ENCODE measurements at places on chromosomes 5 and 9. TPM values are rescaled to one million over a fixed set of nuclear protein-coding genes. Genes with fewer than 3 reads are reported as not detected.
A peak's percentile ranks its signal among the peaks of the same experiment; 100 is the strongest.

The SYK gene
- total RNA-seq: 11.9 TPM

The DMRT3 gene
- total RNA-seq: not detected

The CENPK gene
- 0.60 TPM for total RNA-seq

The MAN2A1 gene
- total RNA-seq: 46.0 TPM

The TMC1 gene
- total RNA-seq: not detected

The PELO gene
- 6.1 TPM for total RNA-seq

The ZNF354B gene
- total RNA-seq: 7.5 TPM

The APBA1 gene
- 2.0 TPM for total RNA-seq

DNA sequence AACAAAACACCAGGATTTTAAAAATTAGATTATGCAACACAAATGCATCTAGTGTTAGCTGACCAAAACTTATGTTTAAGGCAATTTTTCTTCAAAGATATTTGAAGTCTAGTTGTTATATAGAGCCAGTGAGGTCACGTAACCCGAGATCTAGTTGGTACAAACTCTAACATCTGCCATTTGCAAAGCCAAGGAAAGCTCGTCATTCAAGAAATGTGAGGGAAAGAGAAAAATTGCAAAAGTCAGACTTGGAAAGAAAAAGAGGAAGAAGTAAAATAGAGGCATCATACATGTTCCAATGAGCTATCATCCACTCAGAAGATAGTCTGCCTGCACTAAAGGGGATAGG lies 293.4 kb upstream of the PUM3 start:
- DNase-seq: no peak
- H3K27me3 ChIP-seq: no peaks in the 10 kb centered on the region
- no peaks in the 10 kb centered on the region for H3K36me3 ChIP-seq

DNA sequence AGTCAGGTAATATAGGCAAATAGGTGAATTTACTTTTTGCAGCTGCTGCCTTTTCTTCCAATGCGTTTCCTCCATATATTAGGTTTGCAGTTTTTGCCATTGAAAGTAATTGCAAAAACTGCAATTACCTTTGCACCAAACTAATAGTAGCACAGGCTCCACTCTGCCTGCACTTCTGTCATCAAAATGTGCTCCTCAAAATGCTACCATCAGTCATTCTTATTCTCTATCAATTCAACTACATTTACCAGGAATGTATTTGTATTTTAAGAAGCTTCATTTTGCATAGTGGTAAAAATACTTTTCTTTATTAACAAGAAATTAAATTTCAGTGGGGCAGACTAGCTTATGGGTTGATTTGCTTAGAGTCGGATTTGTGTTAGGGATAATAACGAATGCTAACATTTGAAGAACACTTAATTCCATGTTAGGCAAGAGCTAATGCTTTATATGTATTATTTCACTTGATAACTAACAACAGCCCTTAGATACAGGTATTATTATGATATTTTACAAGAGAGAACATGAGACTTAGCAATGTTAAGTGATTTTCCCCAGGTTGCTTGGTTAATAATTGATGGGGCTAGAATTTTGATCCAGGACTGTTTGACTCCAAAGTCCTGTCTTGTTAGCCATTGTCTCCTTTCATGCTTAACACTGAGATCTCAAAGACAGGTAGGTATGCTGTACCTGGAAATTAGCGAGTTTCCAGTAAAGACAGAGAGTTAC lies 300.4 kb downstream of the MAN2A1 start:
- no peak overlapping the region for H3K4me3 ChIP-seq
- no peaks in the 10 kb centered on the region for H3K27me3 ChIP-seq
- H3K4me1 ChIP-seq: no peaks in the 10 kb centered on the region
- H3K36me3 ChIP-seq: no peaks in the 10 kb centered on the region
- no peak overlapping the region for H3K27ac ChIP-seq

DNA sequence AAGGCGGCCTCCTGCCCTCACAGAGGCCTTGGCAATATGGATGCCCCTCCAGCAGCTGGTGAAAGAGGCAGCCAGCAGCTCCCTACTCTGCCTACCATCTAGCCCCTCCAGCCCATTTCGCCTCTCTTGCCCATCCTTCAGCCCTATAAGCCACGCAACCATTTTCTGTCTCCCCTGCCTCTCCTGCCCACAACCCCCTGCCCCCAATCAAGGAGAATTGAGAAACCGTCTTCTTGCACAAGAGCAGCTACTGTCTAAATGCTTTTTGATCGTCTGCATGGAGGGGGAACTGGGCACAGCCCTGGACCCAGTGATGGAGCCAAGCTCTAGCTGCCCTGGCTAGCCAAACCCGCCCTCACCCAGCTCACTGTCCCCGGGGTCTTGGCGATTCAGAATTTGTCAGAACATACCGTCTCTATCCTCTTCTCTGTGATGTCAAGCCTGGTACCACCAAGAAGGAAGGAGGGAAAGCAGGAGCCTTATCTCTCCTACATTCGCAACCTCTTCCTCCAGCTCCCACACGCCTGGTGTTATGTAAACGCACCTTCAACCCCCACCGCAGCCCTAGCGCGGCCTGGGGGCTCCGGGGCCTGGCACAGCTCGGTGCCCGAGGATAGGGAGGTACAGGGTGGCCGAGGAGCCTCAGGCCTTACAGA lies 1.2 kb downstream of the SPRY4 start:
- H3K4me1 ChIP-seq: no peaks in the 10 kb centered on the region
- peak overlapping the region; percentile 54 for H3K27ac ChIP-seq
- no peak for DNase-seq
- H3K4me3 ChIP-seq: peak overlapping the region; percentile 50
- no peaks in the 10 kb centered on the region for H3K27me3 ChIP-seq

DNA sequence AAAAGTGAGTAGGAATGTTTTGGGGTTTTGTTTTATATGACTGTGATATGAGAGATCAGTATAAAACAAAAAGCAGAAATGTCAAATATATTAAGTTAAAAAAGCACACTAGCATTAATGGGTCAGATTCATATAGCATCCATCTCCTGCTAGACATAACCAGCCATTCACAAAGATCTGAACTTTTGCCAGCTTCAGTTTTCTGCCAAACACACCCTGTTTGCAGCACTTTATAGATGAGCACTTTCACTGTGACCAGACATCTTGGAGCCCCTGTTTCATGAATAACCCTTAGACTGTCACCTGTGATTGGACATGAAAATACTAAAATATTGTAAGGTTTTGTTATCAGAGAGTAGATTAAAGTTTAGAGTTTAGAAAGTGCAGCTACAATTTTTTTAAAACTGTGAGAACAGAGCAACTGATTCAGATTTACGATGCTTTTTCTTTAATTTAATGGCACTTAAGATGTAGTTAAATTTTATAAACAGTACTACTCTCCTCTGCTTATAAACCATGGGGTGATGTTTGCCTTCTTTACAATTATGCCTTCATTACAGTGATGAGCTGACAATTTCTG lies 142.6 kb downstream of the KCTD16 start:
- H3K27ac ChIP-seq: peak overlapping the region; percentile 58
- H3K36me3 ChIP-seq: no peaks in the 10 kb centered on the region
- H3K4me1 ChIP-seq: peaks cover 8% of the 10 kb centered on the region
- H3K4me3 ChIP-seq: no peak overlapping the region
- no peaks in the 10 kb centered on the region for H3K27me3 ChIP-seq

DNA sequence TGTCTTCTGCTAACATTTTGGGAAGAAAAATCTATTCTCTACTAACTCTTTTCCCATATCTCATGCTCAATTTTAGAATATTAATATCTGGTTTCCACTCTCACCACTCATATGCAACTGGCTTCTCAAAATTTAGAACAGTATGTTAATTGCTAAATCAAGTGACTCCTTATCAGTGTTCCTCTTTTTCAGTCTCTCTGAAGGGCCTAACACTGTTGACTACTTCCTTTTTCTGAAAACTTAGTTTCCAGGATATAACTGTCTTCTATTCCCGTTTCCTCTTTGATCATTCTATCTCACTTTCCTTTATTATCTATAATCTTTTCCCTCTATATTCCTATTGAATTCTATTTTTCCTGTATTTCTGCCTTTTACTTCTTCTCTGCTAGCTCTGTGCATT lies 1717.2 kb upstream of the C9orf72 start:
- no peaks in the 10 kb centered on the region for H3K4me1 ChIP-seq
- no peak overlapping the region for H3K27ac ChIP-seq
- DNase-seq: no peak
- H3K4me3 ChIP-seq: no peak overlapping the region
- H3K36me3 ChIP-seq: no peaks in the 10 kb centered on the region

- H3K27ac ChIP-seq: no peak overlapping the region
- no peak for DNase-seq
- H3K4me3 ChIP-seq: no peak overlapping the region
- no peaks in the 10 kb centered on the region for H3K27me3 ChIP-seq
- H3K36me3 ChIP-seq: no peaks in the 10 kb centered on the region
These were observed 242.7 kb downstream of the DEPDC1B start for GRCh38 chr5:60457233-60457632.

DNA sequence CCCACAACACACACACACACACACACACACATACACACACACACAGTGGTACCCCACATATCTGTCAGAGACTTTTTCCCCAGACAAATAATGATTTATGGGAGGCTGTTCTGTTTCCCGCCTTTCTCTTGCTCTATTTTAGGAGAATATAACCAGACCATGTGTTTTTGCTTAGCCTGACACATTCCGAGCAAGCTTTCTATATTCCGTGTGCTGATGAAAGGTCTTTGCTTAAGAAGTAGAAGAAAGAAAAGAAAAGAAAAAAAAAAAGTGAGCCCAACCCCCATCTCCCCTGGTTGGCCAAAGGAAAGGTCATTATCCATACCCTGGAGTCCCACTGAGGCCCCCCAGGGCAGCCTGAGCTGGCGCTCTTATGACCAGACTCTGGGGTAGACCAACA lies 338.6 kb downstream of the SLIT3 start:
- DNase-seq: no peak
- no peaks in the 10 kb centered on the region for H3K36me3 ChIP-seq
- no peak overlapping the region for H3K4me3 ChIP-seq
- H3K27ac ChIP-seq: no peak overlapping the region
- no peaks in the 10 kb centered on the region for H3K27me3 ChIP-seq

DNA sequence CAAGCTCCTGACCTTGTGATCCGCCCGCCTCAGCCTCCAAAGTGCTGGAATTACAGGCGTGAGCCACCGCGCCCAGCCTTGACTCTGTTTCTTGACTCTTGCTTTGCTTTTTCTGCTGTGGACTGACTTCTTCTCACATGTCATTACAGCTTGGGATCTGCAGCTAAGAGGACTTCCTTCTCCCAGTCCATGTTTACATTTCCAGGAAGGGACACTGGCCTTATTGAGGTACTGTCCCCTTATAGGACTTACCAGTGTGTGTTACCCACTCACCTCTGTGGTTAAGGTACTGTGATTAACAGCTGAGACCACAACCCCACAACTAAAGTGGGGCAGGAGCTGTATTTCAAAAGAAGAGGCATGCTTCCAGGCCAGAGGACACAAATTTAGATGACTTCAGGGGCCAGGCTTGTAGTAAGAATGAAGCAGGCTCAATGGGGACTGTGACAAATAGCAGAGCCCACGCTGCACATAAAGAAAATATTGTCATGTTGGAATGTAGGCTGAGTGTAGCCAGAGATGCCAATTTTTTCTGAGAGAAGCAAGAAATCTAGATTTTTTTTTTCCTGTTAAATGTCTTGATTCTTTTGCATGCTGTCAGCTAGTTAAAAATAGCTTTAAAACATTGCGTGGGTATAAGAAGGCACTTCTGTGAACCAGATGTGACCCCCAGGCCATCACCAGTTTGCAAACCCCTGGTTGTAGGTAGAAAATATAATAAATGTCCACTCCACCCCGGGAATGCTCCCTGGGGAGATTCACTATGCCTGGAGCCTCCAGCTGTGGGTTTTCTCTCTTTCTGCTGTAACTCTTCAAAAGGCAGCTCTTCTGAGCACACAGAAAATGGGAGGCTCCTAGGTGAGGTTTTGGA lies 75.0 kb downstream of the PTPDC1 start:
- no peaks in the 10 kb centered on the region for H3K4me1 ChIP-seq
- H3K27me3 ChIP-seq: no peaks in the 10 kb centered on the region
- H3K27ac ChIP-seq: no peak overlapping the region
- no peaks in the 10 kb centered on the region for H3K36me3 ChIP-seq
- H3K4me3 ChIP-seq: no peak overlapping the region

GRCh38 chr9:111300140-111300735 lies 29.8 kb downstream of the OR2K2 start:
- H3K4me3 ChIP-seq: no peak overlapping the region
- H3K4me1 ChIP-seq: peaks cover under 1% of the 10 kb centered on the region
- H3K36me3 ChIP-seq: no peaks in the 10 kb centered on the region
- H3K27me3 ChIP-seq: no peaks in the 10 kb centered on the region
- no peak overlapping the region for H3K27ac ChIP-seq

- DNase-seq: no peak
- peaks cover 20% of the 10 kb centered on the region for H3K4me1 ChIP-seq
- H3K27me3 ChIP-seq: no peaks in the 10 kb centered on the region
- H3K27ac ChIP-seq: no peak overlapping the region
These were observed 18.5 kb downstream of the P4HA2 start for GRCh38 chr5:132209131-132209530.
